ENCODE measurements at places on chromosomes 6 and 20.

GRCh38 chr20:54711071-54711470, 235.7 kb downstream of the DOK5 start:
- no peak for DNase-seq

- no peak for DNase-seq
These were observed 251.2 kb downstream of the GJA1 start for GRCh38 chr6:121686611-121687023.

DNA sequence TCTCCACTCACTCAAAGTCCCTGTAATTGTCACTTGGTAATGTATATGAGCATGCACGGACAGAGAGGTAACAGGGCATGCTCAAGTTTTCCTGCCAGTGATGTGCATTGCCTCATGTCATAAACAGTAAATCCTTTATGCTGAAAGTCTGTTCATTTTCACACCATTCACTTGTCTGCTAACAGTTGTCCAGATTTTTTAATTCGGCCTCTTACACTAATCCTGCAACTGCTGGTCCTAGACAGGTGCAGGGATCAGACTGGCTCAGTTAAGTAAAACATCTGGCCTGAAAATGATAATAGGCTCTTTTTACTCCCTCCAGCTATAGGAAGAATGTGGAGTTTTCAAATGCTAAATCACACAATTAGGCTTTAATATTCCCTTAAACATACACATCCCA, 185.4 kb upstream of the VGLL2 start:
- no peak for DNase-seq

DNA sequence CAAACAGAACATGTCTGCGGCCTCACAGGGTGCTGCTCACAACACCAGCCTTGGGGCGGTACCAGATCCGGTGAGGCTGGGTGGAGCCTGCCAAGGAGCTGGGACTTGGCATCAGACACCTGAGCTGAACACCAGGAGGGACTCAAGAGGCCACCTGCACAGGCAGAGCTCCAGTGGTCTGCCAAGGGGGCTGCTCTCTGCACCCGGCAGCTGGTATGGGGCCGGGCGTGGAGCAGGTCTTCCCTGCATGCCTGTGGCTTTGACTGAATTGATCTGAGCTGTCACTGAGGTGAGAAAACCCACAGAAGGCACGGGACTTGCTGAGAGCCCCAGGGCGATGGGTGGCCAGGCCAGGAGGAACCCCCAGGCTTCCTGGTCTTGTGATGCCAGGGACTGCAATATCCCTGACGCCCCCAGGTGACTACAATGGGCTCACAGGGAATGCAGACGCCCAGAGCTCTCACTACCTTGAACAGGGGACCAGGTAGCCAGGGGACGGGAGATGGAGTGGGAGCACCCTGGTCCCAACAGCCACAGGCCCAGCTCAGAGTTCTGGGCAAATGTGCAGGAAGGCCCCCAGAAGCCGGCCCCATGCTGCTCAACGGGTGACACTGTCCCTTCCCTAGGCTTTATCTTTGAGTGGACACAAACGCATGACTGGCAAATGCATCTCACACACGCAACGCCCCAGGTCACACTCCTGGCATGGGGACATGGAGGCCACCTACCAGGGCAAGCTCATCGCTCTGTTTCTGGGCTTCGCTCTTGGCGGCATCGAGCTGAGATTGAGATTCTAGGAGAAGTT, 48.2 kb downstream of the DSTN start:
- DNase-seq = no peak

Measured in stimulated activated CD4-positive, alpha-beta T cell treated with anti-CD3 and anti-CD28 coated beads, Interleukin-4, amount 100 ng/mL, for 24 hours (primary cell).